ENCODE measurements at places on chromosomes 12 and 14.

DNA sequence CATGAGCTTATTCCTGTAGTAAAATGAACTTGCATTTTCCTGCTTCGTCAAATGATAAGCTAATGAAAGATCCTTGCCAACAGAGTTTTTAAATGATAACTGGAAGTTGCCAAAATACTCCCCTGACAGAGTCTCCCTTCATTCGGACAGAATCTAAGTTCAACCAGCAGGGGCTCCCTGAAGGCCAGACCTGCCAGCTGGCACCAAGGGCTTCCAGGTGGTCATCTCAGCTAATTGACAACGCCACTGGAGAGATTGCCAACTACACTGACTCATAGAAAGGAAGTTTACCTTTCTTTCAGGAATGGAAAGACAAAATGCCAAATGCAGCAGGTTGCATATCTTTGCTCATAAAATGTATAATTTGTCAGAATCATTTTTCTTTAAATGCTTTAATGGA is 462.8 kb downstream of the GXYLT1 start:
- H3K4me1 ChIP-seq, result no peaks in the 10 kb centered on the region
- no peak for DNase-seq
- no peaks in the 10 kb centered on the region for H3K36me3 ChIP-seq
- H3K27ac ChIP-seq, result no peak overlapping the region
- no peak overlapping the region for H3K4me3 ChIP-seq
- H3K27me3 ChIP-seq, result no peaks in the 10 kb centered on the region

GRCh38 chr14:36068777-36069534 is 107.6 kb downstream of the PTCSC3 start:
- H3K4me3 ChIP-seq, result no peak overlapping the region
- no peaks in the 10 kb centered on the region for H3K36me3 ChIP-seq
- peaks cover 18% of the 10 kb centered on the region for H3K27me3 ChIP-seq
- no peak for DNase-seq

- no peaks in the 10 kb centered on the region for H3K4me1 ChIP-seq
- DNase-seq, result no peak
- H3K4me3 ChIP-seq, result no peak overlapping the region
- no peaks in the 10 kb centered on the region for H3K27me3 ChIP-seq
- peaks cover 13% of the 10 kb centered on the region for H3K36me3 ChIP-seq
Measured at GRCh38 chr12:43976027-43976426, 140.1 kb downstream of the TMEM117 start.

- no peak overlapping the region for H3K4me3 ChIP-seq
- no peaks in the 10 kb centered on the region for H3K27me3 ChIP-seq
- H3K36me3 ChIP-seq, result no peaks in the 10 kb centered on the region
- H3K27ac ChIP-seq, result no peak overlapping the region
- DNase-seq, result no peak
- H3K4me1 ChIP-seq, result peaks cover 17% of the 10 kb centered on the region
Measured at GRCh38 chr12:4052691-4053090, 179.5 kb upstream of the PARP11 start.

GRCh38 chr12:19826980-19827550 is 387.8 kb downstream of the AEBP2 start:
- no peak overlapping the region for H3K4me3 ChIP-seq
- H3K27me3 ChIP-seq, result peaks cover 4% of the 10 kb centered on the region
- DNase-seq, result no peak
- H3K27ac ChIP-seq, result no peak overlapping the region

DNA sequence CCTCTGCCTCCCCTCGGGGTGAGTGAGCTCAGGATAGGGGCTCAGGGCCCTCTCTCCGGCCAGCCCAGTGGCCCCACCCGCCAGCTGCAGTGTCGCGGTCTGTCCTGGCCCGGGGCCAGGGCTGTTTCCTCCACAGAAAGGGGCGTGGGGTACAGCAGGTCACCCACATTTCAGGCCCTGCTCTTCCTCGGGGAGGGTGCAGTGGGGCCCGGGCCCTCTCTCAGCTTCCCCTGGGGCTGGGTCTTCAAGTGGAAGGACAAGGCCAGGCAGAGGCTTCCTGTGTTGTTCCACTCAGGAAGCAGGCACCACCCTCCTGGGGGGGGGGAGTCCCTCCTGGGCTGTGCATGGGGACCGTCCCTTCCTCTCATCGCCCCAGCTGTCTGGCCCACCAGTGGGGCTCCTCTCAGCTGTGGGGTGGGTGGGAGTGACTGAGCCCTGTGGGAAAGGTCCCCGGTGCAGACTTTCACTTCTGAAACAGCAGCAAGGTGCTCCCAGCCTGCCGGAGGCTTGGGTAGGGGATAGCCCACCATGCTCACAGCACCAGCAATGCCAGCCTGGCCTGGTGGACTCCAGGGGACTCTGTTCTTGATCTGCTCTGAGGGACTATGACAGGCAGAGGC is 3.7 kb downstream of the GPR132 start:
- H3K36me3 ChIP-seq, result peaks cover 28% of the 10 kb centered on the region
- no peaks in the 10 kb centered on the region for H3K27me3 ChIP-seq
- peaks cover 80% of the 10 kb centered on the region for H3K4me1 ChIP-seq
- DNase-seq, result peak; percentile 80
- peak overlapping the region; percentile 84 for H3K27ac ChIP-seq
- peak overlapping the region; percentile 87 for H3K4me3 ChIP-seq

DNA sequence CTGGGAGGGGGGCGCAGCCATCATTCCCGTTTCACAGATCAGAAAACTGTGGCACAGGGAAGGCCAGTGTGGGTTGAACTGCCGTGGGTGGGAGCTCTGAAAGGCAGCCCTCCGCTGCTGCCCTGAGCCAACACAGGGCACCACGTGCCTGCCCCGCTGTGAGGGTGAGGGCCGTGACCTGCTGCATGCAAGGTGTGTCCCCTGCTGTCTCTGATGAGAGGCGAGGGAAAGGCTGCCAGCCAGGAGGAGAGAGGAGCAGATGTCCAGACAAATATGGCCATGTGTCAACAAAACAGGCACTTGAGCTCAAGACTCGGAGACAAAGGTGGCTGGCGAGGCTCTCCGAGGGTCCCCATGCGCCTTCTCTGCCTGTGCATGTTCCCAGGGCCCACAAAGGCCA is 108.8 kb downstream of the RBM19 start:
- H3K36me3 ChIP-seq, result peaks cover 8% of the 10 kb centered on the region
- DNase-seq, result no peak
- H3K4me1 ChIP-seq, result peaks cover 8% of the 10 kb centered on the region
- no peak overlapping the region for H3K27ac ChIP-seq
- H3K4me3 ChIP-seq, result no peak overlapping the region

DNA sequence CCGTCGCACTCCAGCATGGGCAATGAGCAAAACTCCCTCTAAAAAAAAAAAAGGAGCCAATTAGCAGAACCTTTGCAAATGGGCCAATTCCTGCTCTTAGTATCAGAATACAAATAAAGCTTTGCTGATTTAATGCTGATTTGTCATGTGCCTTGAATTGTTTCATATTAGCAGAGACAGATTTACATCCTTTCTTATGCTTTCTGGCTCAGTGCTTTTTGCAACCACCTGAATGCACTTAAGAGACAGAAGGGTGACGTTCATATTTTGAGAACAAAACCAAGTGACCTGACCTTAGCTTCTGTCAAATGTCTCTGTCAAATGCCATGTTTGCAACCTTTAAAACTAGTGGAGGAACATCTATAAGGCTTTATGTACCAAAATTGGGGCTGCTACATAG is 43.8 kb upstream of the YAF2 start:
- no peaks in the 10 kb centered on the region for H3K4me1 ChIP-seq
- no peak for DNase-seq
- H3K36me3 ChIP-seq, result no peaks in the 10 kb centered on the region

DNA sequence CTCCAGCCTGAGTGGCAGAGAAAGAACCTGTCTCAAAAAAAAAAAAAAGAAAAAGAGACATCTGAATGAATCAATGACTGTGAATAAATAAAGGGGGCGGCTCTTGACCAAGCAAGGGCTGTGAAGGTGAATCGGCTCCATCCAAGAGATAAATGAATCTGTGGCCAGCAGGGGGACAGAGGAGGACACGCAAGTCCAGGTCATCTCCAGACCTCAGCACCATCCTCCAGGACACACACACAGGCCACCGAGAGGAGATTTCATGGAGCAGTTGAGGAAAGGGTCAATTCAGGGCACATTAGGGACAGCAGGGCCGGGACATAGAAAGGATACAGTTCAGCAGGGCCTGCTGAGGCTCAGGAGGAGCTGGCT is 21.6 kb downstream of the TRPV4 start:
- H3K4me3 ChIP-seq, result no peak overlapping the region
- no peak for DNase-seq
- H3K36me3 ChIP-seq, result no peaks in the 10 kb centered on the region
- H3K27ac ChIP-seq, result no peak overlapping the region
- H3K27me3 ChIP-seq, result no peaks in the 10 kb centered on the region

DNA sequence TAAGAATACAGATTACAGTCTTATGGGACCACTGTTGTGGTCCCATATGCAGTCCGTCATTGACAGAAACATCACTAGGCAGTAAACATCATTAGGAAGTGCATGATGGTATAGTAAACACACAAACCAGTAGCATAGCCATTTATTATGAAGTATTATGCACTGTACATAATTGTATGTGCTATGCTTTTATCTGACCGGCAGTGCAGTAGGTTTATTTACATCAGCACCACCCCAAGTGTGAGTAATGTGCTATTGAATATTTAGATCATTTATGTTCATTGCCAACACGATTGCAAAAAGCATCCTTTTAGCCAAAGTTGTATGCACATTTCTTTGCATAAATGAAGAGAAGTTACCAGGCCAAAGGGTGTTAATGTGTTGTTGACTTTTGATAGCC is 531.6 kb upstream of the TBX3 start:
- H3K4me3 ChIP-seq, result no peak overlapping the region
- no peak for DNase-seq
- H3K36me3 ChIP-seq, result no peaks in the 10 kb centered on the region
- no peaks in the 10 kb centered on the region for H3K4me1 ChIP-seq

DNA sequence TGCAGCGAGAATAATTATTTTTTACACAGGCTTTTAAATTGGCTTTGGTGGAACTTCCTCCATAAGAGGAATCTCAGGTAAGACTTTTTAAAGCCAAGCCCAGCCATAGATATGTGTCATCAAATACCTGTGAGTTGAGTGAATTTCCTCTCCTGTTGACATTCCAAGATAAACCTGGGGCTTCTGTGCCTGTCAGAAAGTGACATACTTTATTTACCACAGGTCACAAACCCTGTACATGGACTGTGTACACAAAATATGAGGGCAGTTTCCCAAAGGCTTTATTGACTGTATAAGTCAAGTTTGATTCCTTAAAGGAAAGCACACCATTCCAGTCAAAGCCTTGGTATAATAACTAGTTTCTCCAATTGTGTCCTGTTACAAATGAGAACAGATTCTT is 25.9 kb upstream of the SRSF5 start:
- H3K4me3 ChIP-seq, result no peak overlapping the region
- H3K4me1 ChIP-seq, result peaks cover 3% of the 10 kb centered on the region
- peaks cover 3% of the 10 kb centered on the region for H3K36me3 ChIP-seq
- no peak overlapping the region for H3K27ac ChIP-seq
- no peak for DNase-seq

- no peaks in the 10 kb centered on the region for H3K27me3 ChIP-seq
- peaks cover 5% of the 10 kb centered on the region for H3K4me1 ChIP-seq
- no peak overlapping the region for H3K4me3 ChIP-seq
Measured at GRCh38 chr14:73091044-73091443, 32.7 kb downstream of the RBM25 start.

DNA sequence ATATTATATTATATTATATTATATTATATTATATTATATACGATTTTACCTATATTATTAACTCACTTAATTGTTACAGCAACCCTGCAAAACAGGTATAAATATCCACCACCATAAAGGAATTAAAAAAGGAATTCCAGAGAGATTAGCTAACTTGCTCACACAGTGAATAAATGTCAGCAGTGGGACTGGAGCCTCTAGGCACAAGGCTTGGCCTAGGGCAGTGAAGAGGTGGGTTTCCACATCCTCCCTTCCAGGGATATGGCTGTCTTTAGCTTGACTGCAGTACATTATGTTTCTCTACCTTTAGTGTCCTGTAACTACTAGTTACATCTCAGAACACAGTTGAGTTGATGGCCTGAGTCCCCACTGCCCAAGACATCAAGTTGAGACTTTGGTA is 166.9 kb downstream of the SLC15A5 start:
- no peak for DNase-seq
- H3K27ac ChIP-seq, result no peak overlapping the region
- H3K36me3 ChIP-seq, result no peaks in the 10 kb centered on the region
- H3K4me3 ChIP-seq, result no peak overlapping the region
- no peaks in the 10 kb centered on the region for H3K4me1 ChIP-seq

DNA sequence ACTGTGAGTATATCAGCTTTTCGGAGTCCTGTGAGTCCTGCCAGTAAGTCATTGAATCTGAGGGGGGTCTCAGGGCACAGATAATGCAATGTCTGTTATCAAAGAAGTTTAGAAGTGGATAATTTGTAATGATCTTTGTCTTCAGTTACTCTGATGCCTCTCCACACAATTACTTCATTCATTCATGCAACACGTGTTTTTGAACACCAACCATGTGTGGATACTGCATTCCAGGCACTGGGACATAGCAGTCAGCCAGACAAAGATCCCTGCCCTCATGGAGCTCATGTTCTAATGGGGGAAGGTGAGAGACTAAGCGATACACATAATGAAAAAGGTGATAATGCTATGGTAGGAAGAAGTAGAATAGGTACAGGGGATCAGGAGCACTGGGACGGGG is 60.8 kb upstream of the SCN8A start:
- DNase-seq, result no peak
- no peak overlapping the region for H3K4me3 ChIP-seq
- H3K27ac ChIP-seq, result no peak overlapping the region
- peaks cover 3% of the 10 kb centered on the region for H3K27me3 ChIP-seq

DNA sequence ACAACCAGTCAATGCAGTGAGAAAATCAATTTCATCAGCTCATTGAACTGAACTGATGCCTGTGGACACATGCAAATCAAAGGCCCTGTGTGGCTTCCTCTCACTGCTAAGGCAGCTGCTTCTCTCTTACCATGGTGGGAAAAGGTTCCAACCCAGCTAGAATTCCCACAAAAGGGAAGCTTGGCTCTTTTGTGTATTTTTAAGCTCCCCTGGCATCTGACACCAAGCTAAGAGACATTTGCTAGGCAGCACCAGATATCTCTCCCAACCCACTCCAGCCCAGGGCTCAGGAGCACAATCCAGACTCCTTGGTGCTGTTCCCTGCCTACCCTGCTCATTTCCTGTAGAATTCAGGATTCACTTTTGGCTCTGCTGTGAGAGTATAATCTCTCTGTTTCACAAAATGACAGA is 129.6 kb downstream of the GXYLT1 start:
- no peak overlapping the region for H3K27ac ChIP-seq
- no peaks in the 10 kb centered on the region for H3K4me1 ChIP-seq
- no peak for DNase-seq
- peaks cover 3% of the 10 kb centered on the region for H3K27me3 ChIP-seq
- no peak overlapping the region for H3K4me3 ChIP-seq
- no peaks in the 10 kb centered on the region for H3K36me3 ChIP-seq

GRCh38 chr12:3061059-3061458 is 16.1 kb upstream of the TSPAN9 start:
- no peak overlapping the region for H3K4me3 ChIP-seq
